ENCODE measurements at places on chromosomes 4 and X.

DNA sequence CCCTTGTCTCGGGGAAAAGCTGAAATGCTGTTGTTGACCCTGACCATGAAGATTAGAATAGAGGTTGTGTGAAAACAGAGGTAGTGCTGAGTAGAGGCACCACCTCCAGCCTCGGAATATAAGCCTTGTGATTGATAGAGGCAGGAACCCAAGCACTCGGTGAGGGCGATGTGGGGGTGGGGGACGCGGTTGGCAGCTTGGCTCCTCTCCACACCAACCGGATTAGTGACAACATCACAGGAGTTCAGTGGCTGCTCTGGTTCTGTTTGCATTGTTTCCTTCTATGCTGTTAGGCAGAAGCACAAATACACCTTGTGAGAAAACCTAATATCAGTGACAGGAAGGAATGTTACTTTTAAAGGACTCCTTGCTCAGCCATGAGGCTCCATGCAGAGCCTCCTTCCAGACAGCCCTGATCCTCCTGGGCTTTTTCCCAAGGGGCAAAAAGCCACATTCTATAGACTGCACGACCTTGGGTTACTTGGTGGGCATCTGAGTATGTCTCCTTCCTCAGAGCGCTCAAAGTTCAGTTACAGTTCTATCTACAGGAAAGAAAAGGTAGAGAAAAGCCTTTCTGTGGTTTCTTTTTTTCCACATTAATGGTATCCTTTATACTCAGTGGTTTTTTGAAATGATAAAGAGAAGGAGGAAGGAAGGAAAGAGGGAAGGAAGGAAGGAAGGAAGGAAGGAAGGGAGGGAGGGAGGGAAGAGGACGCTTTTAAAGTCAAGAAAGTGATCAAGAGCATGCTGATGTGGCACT, 150.4 kb upstream of the NOCT start:
- no peak for DNase-seq

DNA sequence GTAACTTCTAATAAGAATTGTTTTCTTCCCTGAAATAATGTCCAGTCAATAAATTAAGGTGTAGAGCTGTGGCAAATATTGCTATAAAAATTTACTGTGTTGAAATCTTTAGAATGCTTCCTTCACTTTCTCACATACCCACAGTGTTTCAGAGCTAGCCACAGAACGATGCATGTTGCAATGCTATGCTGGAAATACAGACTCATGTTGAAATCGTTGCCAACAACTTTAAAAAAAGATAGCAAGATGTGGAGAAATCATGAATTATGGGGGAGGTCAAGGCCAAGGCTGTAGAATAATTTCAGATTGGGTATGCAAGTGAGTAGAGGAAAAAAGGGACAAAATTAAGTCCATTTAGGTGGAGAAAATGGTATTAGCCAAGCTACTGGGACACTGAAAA, 204.8 kb downstream of the VEGFC start:
- no peak for DNase-seq

- no peak for DNase-seq
Measured at GRCh38 chrX:24231131-24231540, 81.6 kb downstream of the ZFX start.

DNA sequence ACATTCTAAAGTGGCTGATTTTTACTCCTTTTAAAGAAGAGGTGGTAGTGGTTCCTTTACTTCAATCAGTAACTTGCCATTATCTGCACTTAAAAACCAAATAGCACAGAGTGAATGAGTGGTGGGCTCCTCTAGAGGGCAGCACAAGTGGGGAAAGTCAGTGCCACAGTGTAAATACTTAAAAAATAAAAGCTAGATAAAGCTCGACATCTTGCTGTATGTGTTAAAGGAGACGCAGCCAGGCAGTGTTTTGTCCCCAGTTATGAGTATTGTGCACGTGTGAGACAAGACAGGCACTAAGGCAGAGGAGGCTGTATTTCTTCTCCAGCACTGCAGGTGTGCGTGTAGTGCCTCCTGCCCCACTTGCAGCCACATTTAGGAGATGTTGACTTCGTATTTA, 24.6 kb downstream of the NAP1L5 start:
- no peak for DNase-seq

DNA sequence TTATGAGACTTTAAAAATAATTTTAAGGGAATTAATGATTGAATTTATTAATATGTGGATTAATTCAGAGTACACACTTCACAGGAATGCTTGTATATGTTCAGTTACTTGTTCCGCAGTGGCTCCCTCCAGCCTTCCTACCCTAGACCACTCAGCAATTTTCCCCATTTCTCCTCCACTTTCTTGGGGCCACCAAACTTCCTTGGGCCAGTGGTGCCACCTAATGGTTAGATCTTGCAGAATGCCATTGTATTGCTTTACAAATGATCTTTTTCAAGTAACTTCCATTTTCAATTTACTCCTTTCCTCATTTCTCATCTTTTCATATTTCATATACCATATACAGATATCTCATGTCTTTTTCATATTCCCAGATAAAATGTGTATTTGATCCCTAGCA, 3.6 kb upstream of the RNF175 start:
- DNase-seq = no peak

DNA sequence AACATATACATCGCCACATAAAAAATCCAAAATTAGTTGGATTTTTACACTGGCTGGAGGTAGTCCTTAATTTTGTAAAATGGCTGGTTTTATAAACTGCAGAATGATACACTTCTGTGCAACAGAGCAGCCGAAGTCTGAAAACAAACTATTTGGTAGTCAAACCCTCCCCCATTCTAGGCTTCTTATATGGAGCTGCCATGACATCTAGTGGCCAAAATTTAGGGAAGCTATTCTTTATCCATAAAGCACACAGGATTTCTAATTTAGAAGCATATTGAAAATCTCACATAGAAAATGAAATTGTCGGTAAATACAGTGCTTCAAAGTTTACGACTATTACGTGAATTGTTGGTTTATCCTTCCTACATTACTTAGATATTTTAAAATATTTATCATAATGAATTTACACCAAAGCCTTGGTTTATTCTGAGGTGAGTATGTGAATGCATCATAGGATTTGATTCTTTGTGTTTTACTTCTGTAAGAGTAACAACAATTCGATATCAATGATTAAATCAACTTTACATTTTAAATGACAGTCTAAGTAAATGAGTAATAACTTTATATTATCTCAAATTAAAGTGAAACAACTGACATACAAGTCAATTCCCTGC, 113.4 kb upstream of the FAM241A start:
- DNase-seq = no peak

GRCh38 chrX:3143043-3143799, 102.0 kb downstream of the ARSF start:
- DNase-seq = no peak

- DNase-seq = no peak
Measured at GRCh38 chr4:34158878-34159277, 2085.4 kb downstream of the ARAP2 start.

- DNase-seq = no peak
Measured at GRCh38 chr4:101972791-101973190, 182.3 kb downstream of the BANK1 start.

DNA sequence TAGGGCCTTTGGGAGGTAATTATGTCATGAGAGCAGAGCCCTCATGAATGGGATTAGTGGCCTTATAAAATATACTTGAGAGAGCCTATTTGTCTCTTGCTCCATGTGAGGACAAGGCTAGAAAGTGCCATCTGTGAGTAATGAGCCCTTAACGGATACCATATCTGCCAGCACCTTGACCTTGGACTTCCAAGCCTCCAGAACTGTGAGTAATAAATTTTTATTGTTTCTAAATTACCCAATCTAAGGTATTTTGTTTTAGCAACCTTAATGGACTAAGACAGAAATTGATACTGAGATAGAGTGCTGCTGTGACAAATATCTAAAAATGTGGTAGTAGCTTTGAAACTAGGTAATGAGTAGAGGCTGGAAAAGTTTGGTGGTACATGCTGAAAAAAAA, 285.0 kb upstream of the DIPK2B start:
- no peak for DNase-seq

GRCh38 chr4:184790826-184791225, 34.9 kb downstream of the ACSL1 start:
- no peak for DNase-seq

- no peak for DNase-seq
Measured at GRCh38 chr4:174434455-174434854, 87.8 kb downstream of the HPGD start.

DNA sequence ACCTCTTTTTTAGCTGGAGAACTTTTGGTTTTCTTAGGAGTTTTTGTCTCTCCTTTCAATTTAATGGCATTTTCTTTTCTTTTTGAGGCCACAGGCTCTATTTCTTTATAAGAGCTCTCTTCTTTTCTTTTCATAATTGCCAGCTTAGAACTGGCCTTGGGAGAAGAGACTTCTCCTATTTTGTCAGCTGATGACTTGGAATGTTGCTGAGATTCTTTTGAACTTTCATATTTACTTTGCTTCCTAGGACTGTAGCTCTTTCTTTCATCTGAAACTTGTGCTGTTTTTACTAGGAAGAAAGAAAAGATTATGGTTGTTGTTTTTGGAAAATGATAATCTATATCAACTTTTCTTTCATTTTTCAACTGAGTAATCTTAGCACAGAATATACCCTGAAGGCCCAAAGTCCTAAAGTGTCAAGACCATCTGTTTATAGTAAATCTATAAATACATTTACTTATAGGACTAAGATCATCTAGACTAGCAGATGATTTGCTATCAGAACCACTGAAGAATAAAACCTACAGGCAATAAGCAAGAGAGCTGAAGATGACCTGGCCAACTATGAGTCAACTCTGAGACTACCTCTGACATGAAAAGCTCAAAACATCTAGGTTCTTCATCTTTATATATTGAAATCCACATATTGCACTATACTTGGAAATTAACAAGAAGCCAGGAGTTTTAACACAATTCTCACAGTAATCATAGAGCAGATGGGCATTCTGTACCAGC, 45.6 kb downstream of the RFC1 start:
- DNase-seq = no peak

DNA sequence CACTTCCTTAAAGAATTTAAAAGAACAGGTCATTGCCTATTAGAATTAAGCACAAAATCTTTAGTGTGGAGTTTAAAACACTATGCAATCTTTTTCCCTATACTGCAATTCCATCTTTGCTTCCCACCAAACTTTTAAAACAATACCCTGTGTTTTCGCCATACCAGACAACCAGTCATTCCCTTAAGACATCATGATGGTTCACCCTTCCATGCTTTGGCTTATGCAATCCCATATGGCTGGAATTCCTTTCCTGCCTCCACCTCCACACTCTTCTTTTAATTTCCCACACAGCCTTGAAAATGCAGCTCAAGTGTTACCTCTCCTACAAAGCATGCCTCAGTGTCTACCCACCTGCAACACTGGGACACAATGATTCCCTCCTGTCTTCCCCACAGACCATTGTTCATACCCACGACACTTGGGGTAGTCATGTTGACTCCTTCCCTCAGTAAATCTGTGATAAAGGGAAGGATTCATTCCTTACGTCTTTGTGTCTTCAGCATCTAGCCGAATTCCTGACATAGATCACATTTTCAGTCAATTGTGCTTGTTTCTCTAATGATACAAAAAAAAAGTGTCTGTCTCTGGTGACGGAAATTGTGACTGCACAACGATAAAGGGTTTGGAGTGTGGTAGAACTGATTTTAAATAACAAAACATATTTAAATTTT, 166.3 kb downstream of the FNIP2 start:
- no peak for DNase-seq
